ENCODE measurements at places on chromosomes 6 and 20.

DNA sequence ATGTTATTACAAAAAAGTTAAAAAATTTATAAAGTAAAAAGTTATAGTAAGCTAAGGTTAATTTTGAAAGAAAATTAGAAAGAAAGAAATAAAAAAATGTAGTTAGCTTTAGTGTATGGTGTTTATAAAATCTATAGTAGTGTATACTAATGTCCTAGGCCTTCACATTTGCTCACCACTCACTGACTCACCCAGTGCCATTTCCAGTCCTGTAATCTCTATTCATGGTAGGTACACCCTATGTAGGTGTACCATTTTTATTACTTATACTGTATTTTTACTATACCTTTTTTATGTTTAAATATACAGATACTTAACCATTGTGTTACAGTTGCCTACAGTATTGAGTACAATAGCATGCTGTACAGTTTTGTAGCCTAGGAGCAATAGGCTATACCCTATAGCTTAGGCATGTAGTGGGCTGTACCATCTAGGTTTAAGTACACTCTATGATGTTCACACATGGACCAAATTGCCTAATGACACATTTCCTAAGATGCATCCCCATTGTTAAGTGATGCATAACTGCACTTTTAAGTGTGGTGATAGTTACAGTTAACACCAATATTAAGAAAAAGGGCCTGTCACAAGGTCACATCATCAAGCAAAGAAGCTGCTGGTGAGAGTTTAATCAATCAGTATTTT is 8.0 kb downstream of the CD2AP start:
- no peak for DNase-seq

DNA sequence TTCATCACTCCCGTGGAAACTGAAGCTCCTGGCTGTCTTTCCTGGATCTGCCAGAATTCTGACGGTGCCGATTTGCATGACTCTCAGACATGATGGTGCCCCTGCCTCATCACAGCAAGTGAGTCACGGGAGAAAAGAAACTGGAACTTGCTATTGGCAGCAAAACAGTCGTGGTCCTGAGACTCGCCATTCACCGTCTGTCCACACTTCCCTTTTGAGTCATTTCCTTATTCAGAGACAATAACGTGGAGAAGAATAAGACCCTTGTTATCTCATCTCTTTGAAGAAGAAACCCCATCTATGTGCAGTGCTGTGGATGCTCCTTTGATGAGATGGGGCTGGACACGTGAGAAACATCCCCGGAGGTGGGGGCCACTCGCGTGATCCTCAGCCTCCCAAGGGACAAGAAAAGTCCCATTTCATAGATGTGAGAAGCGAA is 4.2 kb downstream of the GPR31 start:
- no peak for DNase-seq

GRCh38 chr6:28816909-28817807 is 106.6 kb downstream of the TRIM27 start:
- no peak for DNase-seq

DNA sequence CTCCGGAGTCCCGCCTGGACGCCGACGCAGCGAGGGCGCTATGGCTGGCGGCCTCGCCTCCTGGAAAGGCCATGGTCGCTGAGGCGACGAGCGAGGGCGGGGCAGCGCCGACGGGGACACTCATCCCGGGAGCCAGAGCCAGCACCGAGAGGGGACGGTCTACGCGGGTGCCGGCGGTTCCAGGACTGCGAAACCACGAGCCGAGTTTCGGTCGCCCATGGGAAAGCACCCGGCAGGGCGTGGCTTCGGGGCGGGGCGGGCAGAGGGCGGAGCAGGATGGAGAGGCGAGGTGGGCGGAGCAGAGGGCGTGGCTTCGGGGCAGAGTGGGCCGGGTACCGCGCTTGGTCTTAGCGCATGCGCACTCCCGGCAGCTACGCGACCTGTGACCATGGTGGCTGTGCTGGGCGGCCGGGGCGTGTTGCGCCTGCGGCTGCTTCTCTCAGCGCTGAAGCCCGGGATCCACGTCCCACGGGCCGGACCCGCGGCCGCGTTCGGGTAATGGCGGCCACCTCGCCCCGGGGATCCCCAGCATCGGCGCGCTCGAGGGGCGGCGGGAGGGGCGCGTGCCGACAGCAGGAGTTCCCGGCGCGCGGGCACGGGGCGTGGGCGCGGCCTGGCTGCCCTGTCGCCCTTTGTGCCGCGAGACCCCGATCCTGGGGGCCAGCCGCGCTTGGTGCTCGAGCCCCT is at the start of gene BPHL:
Gene BPHL (plus strand): TSS at position 359 of the 687 bp plus-strand sequence. CDS start 30 bp downstream, at position 389.
- peak; percentile 100 for DNase-seq

- DNase-seq, result no peak
These were observed 227.2 kb downstream of the LY86 start for GRCh38 chr6:6815732-6816131.
